Left colon (tissue), 2 donors: ENCODE measurements at places on chromosomes 12 and 14. TPM values are rescaled to one million over a fixed set of nuclear protein-coding genes. Genes with fewer than 3 reads are reported as not detected.

The CFAP73 gene
- total RNA-seq, result 0.43 TPM

The RARG gene
- total RNA-seq, result 12.3 TPM

The TSHR gene
- total RNA-seq, result not detected

The KCNJ8 gene
- 0.46 TPM for total RNA-seq

The DDN gene
- total RNA-seq, result 0.06 TPM

The OR4E1 gene
- total RNA-seq, result not detected

The NKX2-1 gene
- total RNA-seq, result not detected

The CACNA1C gene
- 4.4 TPM for total RNA-seq

The SMIM41 gene
- not detected for total RNA-seq

The CLEC1B gene
- total RNA-seq, result not detected

The MLEC gene
- 278 TPM for total RNA-seq

The DHRS7 gene
- 80.8 TPM for total RNA-seq

The NEDD8 gene
- 110 TPM for total RNA-seq

The COA8 gene
- total RNA-seq, result 33.4 TPM

The KRT2 gene
- total RNA-seq, result not detected

The CLEC2B gene
- total RNA-seq, result 4.8 TPM

The BDKRB1 gene
- 6.6 TPM for total RNA-seq

The CACNA2D4 gene
- total RNA-seq, result 5.9 TPM

The LMO3 gene
- 1.9 TPM for total RNA-seq

The CABP1 gene
- 1.2 TPM for total RNA-seq

The DENND5B gene
- total RNA-seq, result 10.5 TPM

The IGFBP6 gene
- 24.5 TPM for total RNA-seq

The AQP5 gene
- not detected for total RNA-seq

The SUDS3 gene
- 44.9 TPM for total RNA-seq

The ITGA5 gene
- 49.1 TPM for total RNA-seq

The SMOC1 gene
- total RNA-seq, result 0.55 TPM

The LGR5 gene
- 4.5 TPM for total RNA-seq

The STYK1 gene
- total RNA-seq, result 41.9 TPM

The EIF2S1 gene
- 58.1 TPM for total RNA-seq

The LYSET gene
- 32.0 TPM for total RNA-seq

The FGF23 gene
- not detected for total RNA-seq

The NELL2 gene
- 2.9 TPM for total RNA-seq

The GYS2 gene
- not detected for total RNA-seq

The SYT1 gene
- 1.5 TPM for total RNA-seq

The TAC3 gene
- 1.4 TPM for total RNA-seq

The EPS8 gene
- 183 TPM for total RNA-seq

The MAP1LC3B2 gene
- 2.6 TPM for total RNA-seq

The SIX1 gene
- not detected for total RNA-seq

The ENO2 gene
- total RNA-seq, result 10.9 TPM

The COX8C gene
- total RNA-seq, result not detected

The LRRC23 gene
- 2.9 TPM for total RNA-seq

The TAPBPL gene
- total RNA-seq, result 74.2 TPM

The ADAM20 gene
- 0.34 TPM for total RNA-seq

The EDDM3A gene
- not detected for total RNA-seq

The OLR1 gene
- total RNA-seq, result not detected

The SLC4A8 gene
- 0.67 TPM for total RNA-seq

The MEG3 gene
- 8.1 TPM for total RNA-seq

The RXYLT1 gene
- 10.1 TPM for total RNA-seq

The FOXN4 gene
- total RNA-seq, result not detected

The KRT77 gene
- not detected for total RNA-seq

The SOCS2 gene
- 27.9 TPM for total RNA-seq

The DAO gene
- total RNA-seq, result 3.8 TPM

The ZFHX2 gene
- 0.49 TPM for total RNA-seq

The IFI27L1 gene
- 33.9 TPM for total RNA-seq
